Stimulated activated CD8-positive, alpha-beta memory T cell treated with anti-CD3 and anti-CD28 coated beads, Interleukin-4, amount 100 ng/mL, for 48 hours (primary cell): ENCODE measurements at places on chromosomes 1 and 21.

GRCh38 chr1:201489643-201490261 lies 17.2 kb downstream of the CSRP1 start:
- no peak for DNase-seq

GRCh38 chr21:22885079-22885478 lies 1886.9 kb downstream of the NCAM2 start:
- DNase-seq = no peak

GRCh38 chr1:20037877-20038276 lies 32.1 kb upstream of the PLA2G5 start:
- no peak for DNase-seq

DNA sequence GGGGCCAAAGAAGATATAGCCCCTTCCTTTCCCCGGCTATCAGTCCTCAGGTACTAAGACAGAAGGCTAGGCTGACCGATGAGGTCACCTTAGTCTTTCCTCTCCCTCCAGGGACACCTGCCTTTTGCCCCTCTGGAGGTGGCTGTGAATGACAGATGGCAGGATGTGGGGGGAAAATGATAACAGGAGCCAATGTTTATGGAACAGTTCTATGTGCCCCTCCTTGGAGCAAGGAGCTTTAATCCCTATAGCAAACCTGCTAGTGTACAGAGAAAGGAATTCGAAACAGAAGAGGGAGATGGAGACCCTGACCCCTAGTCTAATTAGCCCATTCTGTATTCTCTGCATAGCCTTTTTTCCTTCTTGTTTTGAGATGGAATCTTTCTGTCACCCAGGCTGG lies 28.1 kb downstream of the SERINC2 start:
- no peak for DNase-seq

DNA sequence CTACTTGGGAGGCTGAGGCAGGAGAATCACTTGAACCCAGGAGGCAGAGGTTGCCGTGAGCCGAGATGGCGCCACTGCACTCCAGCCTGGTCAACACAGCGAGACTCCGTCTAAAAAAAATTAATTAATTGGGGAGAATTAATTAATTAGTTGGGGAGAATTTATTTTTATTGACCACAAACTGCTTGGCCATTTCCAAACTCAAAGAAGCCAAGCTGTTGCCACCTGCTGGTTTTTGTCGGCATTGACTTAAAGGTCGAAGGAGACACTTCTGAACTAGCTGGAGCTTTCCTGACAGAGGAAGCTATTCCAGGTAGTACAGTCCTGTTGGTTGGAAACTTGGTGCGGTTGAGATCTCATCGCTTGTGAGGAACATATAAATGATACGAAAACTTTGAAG lies 13.1 kb downstream of the MAP1LC3C start:
- DNase-seq = peak; percentile 25

DNA sequence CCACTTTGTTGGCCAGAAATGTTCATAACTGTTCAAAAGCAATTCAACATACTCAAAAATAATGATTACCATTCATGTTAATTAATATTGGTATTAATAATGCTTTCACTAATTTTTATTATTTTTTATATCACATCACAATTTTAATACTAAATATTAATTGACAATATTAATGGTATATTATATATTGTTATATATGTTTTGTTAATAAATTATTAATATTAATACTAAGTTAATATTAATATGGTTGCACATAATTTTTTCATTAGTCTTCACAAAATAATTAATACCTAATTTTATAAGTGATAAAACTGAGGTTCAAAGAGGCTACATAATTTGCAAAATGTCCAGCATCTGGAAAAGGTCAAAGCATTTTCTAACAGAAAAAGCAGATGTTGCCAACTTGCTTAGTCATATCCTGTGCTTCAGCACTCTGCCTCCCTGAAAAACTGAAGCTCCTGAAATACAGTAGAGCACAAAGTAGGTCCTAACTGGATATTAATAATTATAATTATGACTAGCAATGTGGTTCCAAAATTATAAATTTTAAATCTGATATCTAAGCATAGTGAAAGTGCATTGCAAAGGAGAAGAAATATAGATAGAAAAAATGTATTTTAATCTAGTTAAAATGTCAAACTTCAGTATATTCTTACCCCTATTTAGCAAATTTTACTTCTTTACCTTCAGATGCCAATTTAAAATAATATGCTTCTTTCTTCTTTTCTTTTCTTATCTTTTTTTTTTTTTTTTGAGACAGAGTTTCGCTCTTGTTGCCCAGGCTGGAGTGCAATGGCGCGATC lies 123.2 kb upstream of the TNFSF4 start:
- no peak for DNase-seq

DNA sequence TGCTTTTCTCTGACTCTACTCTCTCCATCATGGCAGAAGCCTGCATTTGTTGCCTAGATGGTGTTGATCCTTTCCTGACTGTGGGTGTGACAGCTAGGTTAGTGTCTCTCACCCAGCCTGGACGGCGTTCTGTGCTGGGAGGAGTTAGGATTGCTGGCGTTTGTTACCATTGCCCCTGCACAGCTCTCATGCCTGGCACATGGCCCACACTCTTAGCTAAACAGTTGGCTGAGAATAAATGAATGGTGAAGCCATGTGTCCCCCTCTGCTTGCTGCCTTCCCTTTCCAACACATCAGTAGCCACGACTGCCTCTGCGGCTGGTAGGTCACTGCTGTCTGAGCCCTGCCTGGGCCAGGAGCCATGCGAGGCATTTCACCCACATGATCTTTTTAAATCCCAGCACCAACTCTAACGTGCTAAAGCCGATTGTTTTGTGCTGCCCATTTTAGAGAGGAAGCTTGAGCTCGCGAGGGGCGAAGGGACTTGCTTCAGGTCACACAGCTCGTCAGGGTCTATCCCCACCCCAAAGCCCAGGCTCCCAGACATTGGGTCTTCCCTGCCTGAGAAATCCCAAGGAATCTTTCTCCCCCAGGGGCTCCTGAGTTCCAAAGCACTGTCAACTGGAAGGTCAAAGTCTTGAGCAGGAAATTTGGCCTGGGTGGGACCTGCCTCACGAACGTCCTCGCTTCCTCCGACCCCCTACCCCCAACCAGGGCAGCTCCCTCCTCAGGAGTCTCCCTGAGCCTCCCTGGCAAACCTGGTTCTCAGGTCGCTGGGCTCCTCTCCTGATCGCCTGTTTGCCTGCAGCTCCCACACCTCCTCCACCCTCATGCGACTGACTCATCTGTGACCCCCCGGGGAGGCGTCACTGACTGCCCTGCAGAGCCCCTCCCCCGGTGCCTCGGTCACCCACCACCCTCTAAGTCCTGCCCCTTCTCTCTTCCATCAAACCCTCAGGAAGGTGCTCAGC lies 271.7 kb upstream of the C1orf174 start:
- no peak for DNase-seq

DNA sequence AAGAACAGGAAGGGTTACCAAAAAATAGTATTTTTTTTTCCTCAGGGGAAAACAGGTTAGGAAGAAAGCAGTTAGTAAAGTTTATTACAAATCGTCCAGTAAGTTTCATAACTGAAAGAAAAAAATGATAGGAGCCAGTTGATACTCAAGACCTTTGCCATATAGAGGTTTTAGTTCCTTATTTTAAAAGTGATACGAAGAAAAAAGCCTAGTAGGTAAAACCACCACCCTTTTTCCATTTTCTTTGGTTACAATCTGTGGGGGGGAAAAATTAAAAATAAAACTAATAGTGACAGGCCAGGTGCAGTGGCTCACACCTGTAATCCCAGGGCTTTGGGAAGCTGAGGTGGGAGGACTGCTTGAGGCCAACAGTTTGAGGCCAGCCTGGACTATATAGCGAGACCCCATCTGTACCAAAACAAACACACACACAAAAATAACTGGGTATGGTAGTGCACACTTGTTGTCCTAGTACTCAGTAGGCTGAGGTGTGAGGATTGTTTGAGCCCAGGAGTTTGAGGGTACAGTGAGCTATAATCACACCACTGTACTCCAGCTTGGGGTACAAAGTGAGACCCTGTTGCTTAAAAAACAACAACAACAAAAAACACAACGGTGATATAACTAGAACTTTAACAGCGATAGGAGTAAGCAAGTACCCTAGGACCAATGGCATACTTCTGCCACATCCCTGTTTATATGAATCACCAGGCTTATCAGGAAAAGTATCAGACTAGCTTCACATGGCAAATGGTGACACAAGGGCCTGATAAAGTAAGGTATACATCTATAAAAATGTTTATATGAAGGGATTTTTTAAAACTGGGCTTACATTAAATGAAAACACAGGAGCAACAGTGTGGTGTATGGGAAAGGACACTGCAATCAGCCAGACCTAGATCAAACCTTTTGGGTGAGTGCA lies 5.4 kb downstream of the TMEM59 start:
- no peak for DNase-seq

DNA sequence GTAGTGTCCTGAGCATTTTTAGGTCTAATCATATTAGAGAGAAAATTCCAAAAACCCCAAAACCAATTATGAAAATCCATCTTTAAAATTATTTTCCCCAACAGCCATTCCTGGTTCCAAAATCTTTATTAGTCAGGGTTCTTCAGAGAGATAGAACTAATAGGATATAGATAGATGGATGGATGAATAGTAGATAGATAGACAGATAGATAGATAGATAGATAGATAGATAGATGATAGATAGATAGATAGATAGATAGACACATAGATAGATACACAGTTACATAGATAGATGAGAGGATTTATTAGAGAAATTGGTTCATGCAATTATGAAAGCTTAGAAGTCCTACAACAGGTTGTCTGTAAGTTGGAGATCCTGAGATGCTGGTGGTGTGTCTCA lies 122.7 kb upstream of the POGK start:
- no peak for DNase-seq

GRCh38 chr1:224203243-224204016 lies 20.4 kb downstream of the DEGS1 start:
- no peak for DNase-seq

- no peak for DNase-seq
These were observed 194.8 kb downstream of the NFIA start for GRCh38 chr1:61277121-61277690.
